ENCODE measurements at places on chromosomes 3 and 15.

DNA sequence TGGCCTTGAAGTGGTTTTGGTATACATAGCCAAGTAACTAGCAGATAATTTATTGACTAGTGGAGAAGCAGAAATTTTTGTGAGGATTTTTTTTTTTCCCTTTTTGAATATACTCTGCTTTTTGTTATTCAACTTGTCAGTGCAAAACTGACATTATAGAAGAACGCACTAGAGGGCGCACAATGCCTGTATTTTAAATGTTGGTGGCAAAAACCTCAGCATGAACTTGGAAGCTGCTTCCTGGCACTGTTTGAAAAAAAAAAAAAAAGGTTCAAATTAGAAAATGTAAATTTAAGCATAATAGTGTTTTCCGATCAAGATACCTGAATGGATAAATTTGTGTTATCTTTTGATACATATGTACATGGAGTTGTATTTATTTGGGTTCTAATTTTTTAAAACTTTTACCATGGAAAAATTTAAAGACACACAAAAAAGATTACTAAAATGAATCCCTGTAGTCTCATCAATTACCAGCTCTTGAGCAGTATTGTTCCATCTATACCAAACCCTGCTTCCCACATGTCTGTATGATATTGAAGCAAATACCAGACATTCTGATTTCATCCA is 56.0 kb downstream of the SLC25A26 start:
- peak; percentile 55 for DNase-seq

DNA sequence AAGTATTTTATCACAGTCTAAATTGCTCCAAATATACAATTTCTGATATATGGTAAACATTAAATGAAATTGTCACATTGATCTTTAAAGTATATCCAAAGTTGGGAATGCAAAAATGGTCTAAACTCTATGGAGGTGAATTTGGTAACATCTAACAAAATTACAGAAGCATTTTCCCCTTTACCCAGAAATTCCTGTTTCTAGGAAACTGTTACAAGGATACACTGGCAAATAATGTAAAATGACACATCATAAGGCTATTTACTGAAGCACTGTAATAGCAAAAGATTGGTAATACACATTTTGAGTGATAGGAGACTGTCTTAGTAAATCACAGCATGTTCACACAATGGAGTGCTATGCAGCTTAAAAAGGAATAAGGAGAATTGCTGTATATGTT is 50.0 kb upstream of the SLCO2A1 start:
- DNase-seq: no peak

DNA sequence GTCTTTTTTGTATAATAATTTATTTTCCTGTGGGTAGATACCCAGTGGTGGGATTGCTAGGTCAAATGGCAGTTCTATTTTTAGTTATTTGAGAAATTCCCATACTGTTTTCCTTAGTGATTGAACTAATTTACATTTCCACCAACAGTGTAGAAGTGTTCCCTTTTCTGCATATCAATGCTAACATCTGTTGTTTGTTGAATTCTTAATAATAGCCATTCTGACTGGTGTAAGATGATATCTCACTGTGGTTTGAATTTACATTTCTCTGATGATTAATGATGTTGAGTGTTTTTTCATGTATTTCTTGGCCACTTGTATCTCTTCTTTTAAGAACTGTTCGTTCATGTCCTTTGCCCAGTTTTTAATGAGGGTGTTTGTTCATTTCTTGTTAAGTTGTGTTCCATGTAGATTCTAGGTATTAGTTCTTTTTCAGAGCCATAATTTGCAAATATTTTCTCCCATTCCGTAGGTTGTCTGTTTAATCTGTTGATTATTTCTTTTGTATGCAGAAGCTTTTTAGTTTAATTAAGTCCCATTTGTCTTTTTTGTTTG is 713.3 kb upstream of the EPHA6 start:
- no peak for DNase-seq

GRCh38 chr3:166569589-166569988 is 732.4 kb upstream of the BCHE start:
- no peak for DNase-seq

DNA sequence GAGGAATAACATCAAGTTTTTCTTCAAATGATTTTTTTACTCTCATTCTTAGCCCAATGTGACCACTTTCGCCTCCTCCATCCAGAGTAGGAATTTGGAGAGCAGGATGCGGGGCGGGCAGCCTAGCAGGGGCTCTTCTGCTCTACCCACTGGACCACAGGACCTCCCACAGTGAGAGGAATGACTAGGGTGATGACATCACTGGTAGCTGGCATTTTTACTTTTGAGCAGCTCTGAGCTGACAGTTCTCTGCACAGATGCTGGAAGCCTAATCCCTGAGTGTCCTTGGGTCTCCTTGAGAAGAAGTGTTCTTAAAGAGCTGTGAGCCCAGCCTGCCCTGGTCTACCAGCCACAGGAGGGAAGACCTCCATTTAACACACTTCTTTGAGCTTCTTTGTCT is 1.4 kb upstream of the HCN4 start:
- no peak for DNase-seq

DNA sequence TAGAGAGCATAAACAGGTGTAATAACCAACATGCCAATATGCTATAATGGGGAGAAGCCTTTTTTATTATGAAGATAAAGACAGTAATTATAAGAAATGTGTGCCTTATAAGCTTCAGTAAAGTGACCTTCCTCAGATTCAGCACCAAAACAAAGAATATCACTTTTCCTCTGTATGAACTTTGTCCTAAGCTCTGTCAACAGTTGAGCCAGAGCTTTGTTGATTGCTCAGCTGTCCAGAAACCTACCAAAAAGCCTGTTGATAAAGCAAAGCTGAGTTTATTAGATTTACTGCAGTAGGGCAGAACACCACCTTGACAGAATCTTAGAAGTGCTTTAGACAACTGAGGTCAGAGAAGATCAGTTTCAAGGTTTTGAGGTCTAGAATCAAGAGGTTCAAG is 635.3 kb downstream of the EDEM1 start:
- DNase-seq: no peak

DNA sequence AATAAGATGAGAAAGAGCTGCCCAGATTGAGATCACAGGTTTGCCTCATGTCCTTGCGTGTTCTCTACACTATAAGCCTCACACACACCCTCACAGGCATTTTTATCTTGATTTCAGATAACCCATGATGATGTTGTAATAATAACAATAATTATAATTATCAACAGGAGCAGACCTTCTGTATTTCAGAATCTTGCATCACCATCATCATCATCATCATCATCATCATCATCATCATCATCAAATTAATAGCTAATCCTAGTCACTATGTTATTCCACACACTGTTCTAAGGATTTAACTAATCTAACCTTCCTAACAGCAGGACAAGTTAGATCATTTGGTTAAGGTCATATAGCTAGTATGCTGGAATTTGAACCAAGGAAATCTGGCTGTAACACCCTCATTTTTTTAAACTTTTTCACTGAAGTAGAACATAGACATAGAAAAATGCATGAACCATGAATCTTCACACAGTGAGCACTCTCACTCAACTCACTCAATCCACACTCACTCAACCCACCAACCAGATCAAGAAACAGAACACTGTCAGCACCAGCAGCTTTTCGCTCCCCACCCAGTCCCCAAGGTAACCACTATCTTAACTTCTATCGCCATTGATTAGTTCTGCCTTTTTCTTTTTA is 1.8 kb upstream of the SH2D7 start:
- no peak for DNase-seq

DNA sequence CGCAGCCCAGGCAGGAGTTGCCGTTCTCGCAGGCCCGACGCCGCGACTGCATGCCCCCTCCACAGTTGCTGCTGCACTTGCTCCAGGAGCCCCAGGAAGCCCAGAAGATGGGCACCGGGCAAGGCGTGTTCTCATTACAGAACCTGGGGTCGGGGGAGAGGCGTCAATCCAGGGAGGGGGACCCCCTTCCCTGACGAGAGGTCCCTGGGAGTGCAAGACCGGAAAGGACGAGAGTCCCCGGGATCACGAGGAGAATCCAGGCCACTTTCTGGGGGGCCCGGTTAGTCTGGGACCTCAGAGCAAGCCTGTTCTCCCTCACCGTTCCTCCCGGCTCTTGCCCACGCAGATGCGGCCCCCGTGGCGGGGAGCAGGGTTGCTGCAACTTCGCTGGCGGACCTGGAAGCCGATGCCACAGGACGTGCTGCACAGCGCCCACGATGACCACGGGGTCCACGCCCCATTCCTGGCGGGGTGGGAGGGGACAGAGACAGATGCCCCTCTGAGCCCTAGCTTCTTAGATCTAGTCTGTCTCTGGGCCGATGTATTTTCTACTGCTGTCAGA is 113.9 kb downstream of the SEMA5B start:
- no peak for DNase-seq

DNA sequence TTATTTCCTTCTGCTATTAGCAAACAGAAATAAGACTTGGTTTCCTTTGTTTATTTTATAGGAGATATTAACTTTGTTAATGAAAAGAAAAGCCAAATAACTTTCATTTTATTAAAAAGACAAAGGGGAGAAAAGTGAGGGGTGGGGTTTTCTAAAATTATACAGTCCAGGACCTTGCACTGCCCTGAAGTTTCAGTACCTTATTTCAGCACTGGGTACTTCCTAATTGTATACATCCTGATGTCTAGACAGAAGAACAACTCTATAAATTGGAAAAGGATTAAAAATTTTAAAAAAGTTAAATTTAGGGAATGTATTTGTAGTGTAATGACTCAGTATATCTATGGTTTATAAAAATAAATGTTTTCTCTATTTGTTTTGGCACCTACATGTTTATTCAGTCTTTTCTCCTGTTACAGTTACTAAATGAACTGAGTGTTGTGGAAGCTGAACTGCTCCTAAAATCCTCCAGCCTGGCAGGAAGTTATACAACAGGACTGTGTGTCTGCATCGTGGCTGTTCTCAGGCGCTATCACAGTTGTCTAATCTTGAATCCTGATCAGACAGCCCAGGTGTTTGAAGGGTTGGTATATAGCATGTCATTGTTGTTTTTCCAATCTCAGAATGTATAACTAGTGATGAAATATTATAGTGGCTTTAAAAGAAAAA is 27.6 kb upstream of the P2RY13 start:
- peak; percentile 23 for DNase-seq

GRCh38 chr15:59222906-59223550 is 16.4 kb downstream of the LDHAL6B start:
- no peak for DNase-seq

DNA sequence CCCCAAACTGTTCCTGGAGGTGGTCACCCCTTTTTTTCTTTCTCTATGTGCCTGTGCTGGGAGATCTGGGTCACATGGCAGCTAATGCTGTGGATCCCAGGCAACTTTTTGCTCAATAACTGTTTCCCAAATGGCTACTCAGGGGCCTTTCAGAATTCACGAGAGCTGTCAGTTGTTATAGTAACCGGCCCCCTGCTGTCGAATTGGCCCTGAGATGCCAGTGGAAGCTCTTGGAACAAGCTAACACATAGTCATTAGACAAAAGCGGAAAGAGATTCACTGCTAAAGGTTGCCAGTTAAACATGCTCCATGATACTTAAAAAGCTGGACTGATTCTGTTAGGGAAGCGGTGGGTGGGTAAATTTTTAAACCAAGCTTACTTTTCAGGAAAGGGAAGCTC is 144.1 kb downstream of the FEZF2 start:
- DNase-seq: no peak

DNA sequence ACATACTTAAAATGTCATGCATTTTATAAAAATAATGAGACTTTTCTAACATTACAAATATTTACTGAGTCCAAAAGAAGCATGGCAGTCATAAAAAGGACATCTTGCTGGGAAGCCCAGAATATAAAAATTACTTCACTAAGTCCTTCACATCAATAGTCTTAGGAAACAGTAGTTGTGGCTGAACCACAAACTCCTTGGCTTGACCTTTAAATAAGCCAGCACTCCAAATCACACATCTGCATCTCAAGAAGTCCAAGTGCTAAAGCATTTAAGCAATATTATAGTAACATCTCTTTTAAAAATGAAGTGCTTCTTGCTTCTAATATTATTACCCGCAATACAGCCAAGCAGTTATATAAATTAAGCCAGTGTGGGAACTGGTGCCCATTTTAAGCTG is 8.8 kb downstream of the CCNL1 start:
- DNase-seq: no peak

DNA sequence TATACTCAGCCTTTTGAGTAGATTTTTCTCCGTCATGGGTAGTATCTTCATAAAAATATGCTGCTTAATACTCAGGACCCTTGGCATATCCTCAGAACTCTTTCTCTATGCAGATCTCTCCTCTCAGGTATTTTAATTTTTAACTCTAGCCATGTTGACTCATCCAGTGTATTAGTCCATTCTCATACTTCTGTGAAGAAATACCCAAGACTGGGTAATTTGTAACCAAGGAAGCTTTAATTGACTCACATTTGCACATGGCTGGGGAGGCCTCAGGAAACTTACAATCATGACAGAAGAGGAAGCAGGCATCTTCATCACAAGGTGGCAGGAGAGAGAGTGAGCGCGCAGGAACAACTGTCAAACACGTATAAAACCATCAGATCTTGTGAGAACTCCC is 129.3 kb upstream of the CD96 start:
- DNase-seq: no peak

DNA sequence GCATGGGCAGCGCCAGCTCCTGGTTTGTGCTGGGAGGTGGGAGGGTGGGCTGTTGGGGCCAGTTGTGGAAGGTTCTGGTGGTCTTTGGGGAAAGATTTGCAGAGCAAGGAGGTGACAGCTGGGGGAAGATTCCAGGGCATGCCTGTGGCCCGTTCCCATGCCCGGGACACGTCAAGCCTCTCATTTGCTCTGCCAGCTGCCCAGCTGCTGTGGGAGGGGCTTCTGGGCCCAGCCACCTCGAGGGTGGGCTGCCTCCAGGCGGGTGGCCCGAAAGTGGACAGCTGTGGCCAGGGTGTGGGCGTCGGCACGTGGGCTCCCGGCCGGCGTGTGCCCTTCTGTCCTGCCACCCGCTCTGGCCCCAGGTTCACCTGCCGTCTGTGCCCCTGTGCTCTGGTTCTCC is 17.2 kb downstream of the PLXNA1 start:
- no peak for DNase-seq

DNA sequence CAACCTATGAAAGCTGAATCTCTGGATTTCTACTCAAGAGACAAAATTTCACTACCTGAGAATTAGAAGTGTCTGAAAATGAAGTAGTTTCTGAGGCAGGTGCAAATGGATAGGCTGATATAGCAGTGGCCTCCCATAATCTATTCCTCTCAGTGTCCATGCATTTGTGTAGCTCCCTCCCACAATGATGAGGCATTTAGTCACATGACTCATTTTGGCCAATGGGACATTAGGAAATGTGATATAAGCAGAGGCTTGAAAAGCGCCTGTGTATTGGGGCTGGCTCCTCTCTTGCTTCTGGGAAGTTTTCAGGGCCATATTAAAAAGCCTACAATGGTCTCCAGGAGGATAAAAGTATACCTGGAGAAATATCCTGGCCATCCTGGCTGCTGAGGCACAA is 79.7 kb upstream of the MRPL3 start:
- no peak for DNase-seq

DNA sequence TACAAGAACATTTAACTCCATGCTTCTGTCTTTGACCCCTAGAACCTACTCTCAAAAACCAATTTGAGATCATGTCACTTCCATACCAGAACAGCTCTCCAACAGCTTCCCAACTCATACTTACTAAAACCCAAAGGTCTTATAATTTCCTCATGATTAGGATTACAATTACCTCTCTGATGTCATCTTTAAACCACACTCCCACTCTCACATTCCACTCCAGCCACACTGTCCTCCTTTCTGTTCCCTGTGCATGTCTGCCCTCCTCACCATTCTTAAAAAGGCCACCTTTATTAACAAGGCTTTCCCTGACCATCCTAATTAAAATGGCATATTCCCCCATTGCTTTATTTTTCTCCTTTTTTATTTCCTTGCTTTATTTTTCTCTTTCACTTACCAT is 18.9 kb downstream of the PHC3 start:
- peak; percentile 33 for DNase-seq

- DNase-seq: no peak
These were observed 219.0 kb upstream of the TPM1 start for GRCh38 chr15:62823561-62823960.
